Stimulated activated effector memory CD8-positive, alpha-beta T cell treated with anti-CD3 and anti-CD28 coated beads, Interleukin-12 subunit alpha, Interleukin-12 subunit beta, amount 100 ng/mL, for 72 hours (primary cell): ENCODE measurements at places on chromosomes 7 and 10.

GRCh38 chr10:43047288-43047970 lies 29.4 kb upstream of the RET start:
- DNase-seq = no peak

- DNase-seq = no peak
Measured at GRCh38 chr10:114609518-114610426, 48.3 kb downstream of the ABLIM1 start.

DNA sequence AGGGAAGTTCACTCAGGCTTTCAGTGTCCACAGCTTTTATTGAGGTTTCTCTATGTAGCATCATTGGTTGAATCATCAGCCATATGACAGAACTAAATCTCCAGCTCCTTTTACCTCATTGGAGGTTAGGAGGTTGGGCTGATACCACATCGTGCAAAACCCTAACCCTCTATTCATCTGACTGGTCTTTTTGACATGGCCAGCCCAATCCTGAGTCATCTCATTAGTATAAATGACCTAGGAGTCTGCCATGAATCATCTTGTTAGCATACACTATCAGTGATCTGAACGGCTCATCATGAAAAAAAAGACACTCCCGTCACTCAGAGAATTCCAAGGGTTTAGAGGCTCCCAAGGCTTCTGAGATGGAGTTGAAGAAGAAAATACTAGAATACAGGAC lies 669.8 kb upstream of the POT1 start:
- no peak for DNase-seq

DNA sequence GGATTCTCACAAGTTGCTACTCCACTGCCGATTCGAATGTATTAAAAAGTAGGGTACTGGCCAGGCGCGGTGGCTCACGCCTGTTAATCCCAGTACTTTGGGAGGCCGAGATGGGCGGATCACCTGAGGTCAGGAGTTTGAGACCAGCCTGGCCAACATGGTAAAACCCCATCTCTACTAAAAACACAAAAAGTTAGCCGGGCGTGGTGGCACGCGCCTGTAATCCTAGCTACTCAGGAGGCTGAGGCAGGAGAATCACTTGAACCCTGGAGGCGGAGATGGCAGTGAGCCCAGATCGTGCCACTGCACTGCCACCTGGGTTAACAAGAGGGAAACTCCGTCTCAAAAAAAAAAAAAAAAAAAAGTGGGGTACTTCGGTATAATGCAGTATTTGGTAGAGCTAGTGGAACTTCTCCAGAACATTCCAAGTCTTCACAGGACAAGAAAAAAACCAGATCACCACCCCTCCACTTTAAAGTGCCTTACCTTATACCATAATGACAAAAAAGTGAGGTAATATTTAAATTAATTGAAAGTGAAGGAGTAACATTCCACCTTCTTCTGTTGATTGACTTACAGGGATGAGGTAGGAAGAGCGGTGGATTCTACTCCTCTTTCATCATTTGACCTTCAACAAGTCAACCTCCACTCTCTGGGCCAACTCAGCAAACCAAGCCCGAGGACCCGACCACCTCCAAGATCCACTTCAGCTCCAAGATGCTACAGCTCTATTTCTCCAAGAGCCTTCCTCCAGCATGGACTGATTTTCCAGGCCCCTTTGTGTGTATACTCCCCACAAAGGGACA lies 2.0 kb downstream of the BAZ1B start:
- no peak for DNase-seq

- no peak for DNase-seq
Measured at GRCh38 chr7:94409200-94409948, 14.7 kb downstream of the COL1A2 start.

- no peak for DNase-seq
Measured at GRCh38 chr7:106092204-106092603, 19.9 kb downstream of the SYPL1 start.

DNA sequence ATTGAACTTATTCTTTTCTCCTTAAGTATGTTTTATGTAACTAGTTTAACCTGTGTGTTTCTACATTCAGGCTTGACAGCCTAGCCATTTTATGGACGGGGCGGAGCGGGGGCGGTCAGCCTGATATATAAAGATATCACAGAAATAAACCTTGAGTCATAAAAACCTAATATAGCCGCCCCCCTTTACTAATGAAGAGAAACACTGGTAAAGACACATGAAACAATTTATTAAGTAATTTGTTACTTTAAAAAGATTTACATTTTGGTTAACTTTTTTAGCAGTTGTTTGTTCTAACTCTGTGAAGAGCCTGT lies 84.0 kb downstream of the MAPK8 start:
- DNase-seq = no peak

DNA sequence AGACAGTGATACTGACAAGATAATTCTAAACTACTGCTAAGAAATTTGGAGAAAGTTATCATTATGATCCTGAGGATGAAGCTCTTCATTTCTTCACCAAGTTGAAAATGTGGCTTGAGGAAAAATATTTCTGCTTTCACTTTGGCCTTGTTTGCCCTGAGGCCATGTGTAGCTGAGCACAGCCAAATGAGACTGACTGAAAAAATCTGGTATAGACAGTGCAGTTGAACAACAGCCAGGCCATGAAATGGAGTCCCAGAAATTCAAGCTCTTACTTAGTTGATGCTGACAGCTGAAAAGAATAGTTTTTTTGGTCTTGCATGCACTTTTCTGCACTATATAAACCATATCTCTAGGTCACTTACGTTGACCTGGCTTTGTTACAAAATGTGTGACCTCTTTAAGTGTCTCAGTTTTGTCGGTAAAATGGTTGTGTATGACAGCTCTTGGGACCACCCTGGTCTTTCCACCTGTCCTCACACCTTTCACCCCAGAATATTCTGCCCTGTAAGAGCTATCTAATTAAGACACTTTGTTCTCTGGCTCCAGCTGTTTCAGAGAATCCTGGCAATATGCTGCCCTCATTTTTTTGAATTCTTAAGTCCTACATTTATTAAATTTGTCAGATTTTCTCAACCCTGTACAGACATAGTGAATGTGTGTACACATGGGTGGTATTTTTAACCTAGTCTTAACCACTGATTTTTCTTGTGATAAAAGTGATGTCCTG lies 91.3 kb downstream of the CD36 start:
- no peak for DNase-seq

GRCh38 chr7:41005374-41005901 lies 697.5 kb downstream of the INHBA start:
- DNase-seq = no peak

- no peak for DNase-seq
Measured at GRCh38 chr7:54796150-54796549, 37.1 kb upstream of the SEC61G start.

DNA sequence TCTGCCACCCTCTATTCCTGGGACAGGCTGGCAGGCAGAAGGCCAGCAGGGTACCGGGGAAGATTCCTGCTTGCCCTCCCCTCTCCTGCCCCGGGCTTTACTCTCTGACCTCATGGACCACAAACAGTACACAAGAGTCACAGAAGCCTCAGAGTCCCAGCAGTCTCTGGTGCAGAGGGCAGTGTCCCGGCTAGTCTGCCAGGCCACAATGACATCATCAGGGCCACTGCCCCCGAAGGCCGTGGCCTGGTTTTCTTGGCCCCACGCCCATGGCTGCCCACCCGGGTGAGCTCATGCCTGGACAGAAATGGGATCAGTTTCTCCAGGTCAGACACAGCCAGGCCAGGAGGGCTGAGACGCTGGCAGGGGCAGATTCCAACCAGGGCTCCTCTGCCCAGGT lies 91.9 kb downstream of the MYL10 start:
- no peak for DNase-seq

DNA sequence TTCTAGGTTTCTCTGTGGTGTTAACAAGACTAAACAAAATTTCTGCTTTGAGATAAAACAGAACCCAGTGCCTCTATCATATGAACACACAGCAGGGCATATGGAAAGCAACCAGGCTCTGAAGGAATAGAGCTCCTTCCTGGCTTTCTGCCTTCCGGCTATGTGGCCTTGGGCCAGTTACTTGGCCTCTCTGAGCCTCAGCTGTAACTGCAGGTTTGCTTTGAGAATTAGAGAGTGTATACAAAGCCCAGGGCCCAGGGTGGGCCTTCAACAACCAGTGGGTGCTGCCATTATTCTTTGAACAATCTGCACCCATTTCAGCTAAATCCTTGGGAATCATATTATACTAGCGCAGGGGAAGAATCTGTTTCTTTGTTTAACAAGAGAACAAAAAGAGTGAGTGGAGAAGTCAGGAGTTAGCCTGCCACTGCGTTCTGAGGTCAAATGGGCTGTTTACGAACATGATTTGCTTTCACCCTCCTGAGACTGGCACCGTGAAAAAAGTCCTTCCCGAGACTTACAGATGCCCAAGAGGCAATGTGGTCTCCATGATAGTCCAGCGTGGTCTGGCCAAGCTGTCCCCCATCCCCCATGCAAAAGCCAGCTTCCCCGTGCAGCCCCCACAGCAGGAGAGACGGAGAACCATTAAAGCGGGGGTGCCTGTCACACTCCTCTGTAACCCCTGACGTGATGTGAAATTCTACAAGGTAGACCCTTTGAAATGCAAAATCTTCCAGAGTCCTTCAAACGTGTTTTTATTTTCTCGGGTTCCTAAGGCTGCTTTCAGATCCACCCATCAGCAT lies 4.9 kb downstream of the FAM53B start:
- DNase-seq = no peak

DNA sequence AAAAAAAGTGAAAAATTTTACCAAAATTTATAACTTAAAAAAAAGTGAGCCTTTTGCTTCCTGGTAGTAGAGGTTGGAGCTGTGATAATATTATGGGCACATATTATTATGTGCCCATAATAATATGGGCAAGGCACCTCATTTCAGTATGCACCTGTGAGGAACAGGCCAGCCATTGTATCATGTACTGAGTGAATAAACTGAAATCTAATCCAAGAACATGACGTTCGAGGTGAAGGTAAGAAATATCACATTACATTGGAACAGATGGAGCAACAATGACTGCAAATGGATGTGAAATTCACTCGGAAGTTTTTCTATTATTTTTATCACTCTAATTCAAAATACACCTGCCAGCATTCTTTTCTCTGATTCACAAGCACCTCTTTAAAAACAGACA lies 216.0 kb downstream of the KLF6 start:
- DNase-seq = no peak

GRCh38 chr7:98240961-98241673 lies 10.9 kb downstream of the TECPR1 start:
- DNase-seq = no peak

DNA sequence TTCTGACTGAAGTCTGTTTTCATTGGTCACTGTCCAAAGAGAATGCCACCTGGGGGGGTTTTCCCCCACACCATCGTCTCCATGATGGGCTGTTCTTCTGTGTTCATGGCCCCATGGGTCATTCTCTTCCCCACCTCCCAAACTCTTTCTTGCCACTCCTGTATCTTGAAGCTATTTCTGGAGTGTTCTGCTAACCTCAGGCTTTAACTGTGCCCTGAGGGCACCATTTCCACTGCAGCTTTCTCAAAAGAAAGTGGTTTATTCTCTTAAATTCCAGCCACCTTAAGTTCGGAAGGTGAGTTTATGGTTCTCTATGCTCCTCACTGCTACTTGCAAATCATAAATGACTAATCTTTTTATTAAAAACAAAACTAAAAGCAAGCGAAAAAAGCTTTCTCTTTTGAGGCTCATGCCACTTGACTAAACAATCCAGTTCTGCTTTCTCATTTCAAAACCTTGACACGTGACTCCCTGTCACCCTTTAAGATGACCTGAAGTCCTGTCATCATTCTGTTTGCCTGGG lies 7.4 kb upstream of the APBB1IP start:
- no peak for DNase-seq

- DNase-seq = no peak
Measured at GRCh38 chr7:30824821-30825720, 53.9 kb downstream of the MINDY4 start.

DNA sequence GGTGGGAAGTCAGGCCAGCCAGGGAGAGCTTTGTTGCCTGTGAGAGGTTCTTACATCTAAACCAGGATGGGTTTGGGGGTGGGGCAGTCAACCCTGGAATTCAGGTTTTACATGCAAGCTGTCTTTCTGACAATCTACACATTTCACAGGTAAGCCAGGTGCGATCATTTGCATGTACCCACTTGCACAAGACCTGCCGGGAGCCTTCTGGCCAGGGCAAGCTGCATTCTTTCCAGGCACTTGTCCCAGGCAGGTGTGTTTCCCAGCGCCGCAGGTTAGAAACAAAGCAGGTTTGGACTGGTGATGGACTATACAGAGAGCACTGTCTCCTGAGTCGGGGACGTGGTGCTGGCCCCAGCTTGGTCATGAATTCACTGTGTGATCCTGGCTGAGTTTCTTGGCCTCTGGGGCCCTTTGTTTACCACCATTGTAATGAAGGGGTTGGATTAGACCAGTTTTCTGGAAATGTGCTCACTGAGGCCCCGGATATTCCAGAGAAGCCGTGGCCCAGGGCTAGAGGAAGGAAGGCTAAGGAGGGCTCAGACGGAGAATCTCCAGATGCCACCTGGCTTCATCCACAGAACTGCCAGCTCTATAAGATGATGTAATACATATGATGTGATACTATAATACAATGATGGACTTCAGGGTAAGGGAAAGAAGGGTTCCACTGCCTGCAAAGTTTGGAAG lies 205.2 kb upstream of the SVIL start:
- DNase-seq = no peak

DNA sequence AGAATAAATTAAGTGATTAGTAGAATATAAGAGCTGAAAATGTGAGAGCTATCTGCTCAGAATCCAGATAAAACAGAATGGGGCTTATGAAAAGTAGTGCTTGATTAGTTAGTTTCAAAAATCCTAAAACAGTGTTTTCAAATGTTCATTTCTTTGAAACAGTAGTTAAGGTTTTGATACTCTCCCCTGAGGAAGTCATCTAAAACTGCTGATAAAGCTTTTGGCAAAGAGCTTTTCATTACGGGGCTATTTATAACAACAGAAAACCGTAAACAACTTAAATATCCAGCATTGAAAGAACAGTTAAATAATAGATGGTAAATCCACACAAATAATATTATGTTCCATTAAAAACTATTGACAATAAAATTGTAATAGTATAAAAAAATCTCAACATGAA lies 77.5 kb downstream of the NPSR1 start:
- no peak for DNase-seq

DNA sequence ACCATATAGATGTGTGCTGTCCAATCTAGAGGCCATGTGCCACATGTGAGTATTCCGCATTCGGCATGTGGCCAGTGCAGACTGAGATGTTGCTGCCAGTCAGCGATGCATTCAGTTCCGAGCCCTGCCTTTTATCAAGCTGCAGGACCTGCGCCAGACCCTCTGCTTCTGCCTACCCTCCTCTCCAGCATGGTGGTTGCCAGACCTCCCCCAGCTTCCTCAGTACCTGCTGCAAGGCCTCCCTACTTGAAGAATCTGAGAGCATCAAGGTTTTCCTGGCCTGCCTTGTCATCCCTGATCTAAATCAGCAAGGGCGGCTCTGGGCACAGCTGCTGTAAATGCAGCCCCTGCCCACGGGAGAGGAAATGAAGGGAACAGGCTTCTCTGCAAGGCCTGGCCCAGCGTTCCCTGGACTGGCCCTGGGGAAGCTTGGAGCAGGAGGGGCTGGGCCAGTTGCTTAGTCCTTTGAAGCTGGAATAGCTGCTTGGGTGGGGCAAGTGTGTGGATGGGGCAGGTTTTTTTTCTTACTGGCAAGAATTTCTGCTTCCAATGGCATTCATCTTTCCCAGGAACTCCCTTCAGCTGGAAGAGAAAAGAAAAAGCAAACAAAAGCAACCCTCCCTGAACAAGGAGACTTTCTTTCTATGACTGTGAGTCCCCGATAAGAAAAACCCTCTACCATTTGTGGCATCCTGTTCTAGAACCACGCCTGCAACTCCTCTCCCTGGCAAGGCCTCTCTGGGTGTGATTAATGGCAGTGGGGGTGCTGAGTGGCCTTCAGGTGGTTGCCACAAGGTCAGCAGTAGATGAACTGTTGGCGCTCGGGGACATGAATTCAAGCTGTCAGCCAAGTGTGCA lies 93.0 kb downstream of the NHLRC2 start:
- DNase-seq = no peak

GRCh38 chr7:33452805-33453502 lies 323.6 kb downstream of the BBS9 start:
- DNase-seq = no peak
